ENCODE measurements at places on chromosomes 6 and 20.
A peak's percentile ranks its signal among the peaks of the same experiment; 100 is the strongest.

GRCh38 chr6:79038061-79038460 is 40.0 kb downstream of the PHIP start:
- DNase-seq, result no peak

DNA sequence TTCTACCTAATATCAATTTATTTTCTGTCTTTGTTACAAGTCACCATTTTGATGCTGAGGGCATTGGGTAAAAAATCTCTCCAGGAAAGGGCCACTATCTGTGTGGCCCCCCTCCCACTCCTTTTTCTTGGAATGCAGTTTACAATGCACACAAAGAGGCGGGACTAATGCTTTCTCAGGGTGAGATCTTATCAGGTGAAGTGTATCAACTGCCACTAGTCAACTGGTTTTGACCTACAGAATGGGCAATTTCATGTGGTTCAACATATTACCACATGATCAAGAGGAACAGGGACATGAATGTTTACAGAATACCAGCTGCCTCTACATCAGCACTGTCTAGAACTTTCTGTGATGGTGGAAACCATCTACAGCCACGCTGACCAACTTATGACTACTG is 3.7 kb downstream of the RRBP1 start:
- no peak for DNase-seq

DNA sequence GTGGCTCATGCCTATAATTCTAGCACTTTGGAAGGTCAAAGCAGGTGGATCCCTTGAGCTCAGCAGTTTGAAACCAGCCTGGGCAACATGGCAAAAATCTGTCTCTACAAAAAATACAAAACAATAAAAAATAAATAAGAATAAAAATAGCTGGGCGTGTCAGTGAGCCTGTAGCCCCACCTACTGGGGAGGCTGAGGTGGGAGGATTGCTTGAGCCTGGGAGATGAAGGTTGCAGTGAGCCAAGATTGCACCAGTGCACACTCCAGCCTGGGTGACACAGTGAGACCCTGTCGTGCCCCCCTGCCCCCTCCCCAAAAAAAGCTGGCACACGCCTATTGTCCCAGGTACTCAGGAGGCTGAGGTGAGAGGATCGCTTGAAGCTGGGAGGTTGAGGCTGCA is 35.1 kb upstream of the SRPK1 start:
- DNase-seq, result no peak

DNA sequence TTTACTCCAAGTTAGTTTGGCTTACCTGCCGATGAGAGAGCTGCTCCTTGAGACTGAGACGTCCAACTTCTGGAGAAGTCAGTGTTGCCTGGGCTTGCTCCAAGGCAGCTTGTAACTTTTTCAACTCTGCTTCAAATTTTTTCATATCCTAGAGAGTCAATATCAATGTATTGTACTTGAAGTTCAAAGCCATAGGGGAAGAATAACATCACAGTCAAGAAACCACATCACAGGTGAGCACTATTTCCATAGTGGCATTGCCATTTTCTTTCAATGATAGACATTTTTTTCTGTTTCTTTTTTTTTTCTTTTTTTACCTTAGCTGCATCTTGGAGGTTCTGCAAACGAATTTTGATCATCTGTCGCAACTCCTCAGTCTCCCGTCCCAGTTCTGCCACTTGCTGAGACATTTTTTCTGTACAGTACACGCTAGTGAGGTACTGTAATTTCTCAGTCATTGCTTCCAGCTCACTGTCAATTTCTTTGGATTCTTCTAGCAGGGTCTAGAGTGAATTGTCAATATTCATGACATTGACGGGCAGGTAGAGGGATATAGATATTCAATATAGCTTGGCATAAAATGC is 326.7 kb downstream of the SYNE1 start:
- DNase-seq, result no peak

GRCh38 chr6:56047931-56048540 is 172.6 kb upstream of the BMP5 start:
- DNase-seq, result no peak

GRCh38 chr20:407953-408842 is at the start of gene RBCK1:
Gene RBCK1 (plus strand): TSS chr20:408299. CDS start chr20:408758, 459 bp downstream.
- DNase-seq, result peak; percentile 53

DNA sequence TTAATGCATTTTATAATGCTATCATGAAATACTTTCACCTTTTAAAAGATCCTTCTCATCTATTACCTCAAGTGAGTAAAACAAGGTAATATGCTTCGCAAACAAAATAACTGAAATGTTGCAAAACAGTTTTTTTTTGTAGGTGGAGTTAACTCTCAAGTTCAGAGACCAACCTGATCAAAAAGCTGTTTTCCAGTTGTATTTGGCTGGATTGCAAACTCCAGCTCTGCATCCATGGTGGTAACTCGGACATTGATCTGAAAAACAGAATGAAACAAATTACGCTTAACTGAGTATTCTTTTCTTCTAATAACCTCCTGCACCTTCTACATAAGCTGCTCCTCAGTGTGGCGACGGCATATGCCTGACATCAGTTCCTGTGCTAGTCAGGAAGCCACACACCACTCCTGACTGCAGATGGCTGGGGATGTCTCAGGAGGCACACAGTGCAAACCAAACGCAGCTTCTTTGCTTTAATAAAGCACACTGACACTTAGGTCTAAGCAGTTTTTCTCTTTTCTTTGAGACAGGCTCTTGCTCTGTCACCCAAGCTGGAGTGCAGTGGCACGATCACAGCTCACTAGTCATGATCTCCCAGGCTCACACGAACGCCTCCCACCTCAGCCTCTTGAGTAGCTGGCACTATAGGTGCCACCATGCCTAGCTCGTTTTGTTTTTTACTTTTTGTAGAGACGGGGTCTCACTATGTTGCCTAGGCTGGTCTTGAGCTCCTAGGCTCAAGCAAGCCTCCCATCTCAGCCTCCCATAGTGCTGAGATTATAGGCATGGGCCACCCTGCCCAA is 29.9 kb downstream of the EZR start:
- no peak for DNase-seq

- no peak for DNase-seq
Measured at GRCh38 chr20:47980336-47981177, 195.3 kb upstream of the SULF2 start.

DNA sequence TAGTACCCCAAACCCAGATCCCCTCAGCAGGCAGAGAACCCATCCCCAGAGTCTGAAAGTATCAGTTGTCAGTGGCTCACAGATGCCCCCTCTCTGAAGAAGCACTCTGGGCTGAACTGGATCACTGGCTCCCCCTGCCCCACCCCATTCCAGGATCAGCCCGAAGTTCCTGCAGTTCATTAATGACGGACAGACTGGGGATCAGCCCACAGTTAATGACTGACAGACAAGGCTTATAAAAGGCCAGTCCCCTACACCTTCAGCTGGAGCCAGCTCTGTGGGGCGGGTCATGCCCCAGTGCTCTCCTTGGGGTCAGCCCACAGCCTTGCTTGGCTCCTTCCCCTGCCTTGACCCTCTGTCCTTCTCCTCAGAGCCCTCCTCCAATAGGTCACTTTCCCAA is 21.7 kb downstream of the KIAA1755 start:
- no peak for DNase-seq

- no peak for DNase-seq
Measured at GRCh38 chr6:12175626-12176025, 114.5 kb upstream of the EDN1 start.

- no peak for DNase-seq
Measured at GRCh38 chr6:14436592-14437132, 319.1 kb downstream of the CD83 start.

DNA sequence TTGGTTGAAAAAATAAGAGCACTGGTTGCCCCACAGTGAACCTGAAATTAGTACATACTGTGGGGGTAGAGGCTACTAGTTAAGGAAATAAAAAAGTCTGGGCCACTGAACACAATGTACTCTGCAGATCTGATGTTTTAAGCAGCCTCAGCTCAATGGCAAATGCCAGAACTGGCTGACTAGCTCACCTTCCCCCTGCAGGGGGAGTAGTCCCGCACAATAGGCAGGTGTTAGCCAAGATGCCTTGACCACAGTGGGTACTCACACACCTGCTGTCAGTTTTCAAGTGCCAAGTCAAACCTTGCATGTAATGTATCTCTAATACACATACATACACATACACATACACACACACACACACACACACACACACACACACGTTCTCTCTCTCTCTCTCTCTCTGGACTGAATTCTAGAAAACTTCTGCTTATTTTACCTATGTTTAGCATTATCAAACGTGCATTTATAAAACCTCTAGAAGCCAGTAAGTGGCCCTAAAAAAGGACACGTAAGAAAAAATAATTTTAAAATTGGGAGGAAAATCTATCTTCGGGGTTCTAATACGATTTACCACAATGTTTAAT is 36.1 kb downstream of the GMDS start:
- no peak for DNase-seq

- no peak for DNase-seq
Measured at GRCh38 chr6:22368794-22369193, 72.0 kb upstream of the PRL start.

DNA sequence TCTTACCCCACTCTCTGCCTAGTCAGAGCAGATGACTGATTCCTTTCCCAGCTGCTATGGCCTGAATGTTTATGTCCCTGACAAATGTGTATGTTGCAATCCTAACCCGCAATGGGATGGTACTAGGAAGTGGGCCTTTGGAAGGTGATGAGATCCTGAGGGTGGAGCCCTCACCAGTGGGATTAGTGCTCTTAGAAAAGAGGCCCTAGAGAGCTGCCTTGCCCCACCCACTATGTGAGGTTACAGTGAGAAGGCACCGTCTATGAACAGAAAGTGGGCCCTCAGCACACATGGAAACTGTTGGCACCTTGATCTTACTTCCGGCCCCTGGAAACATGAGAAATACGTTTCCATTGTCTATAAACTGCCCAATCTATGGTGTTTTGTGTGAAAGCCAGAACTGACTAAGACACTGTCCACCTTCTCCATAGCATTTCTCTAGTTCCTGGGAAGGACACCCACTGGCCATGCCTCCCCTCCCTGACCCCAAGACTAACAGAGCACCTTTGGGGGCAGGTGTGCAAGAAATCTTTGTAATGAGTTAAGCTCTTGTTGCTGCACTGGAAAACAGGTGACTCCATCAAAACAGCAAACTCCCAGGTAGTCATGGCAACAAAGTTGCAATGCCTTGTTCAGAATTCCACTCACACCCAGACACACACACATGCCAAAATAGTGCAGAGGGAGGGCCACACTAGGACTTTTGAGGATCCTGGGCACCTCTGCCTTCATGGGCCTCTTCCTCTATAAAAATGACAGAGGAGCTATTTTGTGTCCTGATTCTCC is 16.2 kb downstream of the GABRR2 start:
- DNase-seq, result no peak

GRCh38 chr6:62974452-62974851 is 236.8 kb upstream of the FKBP1C start:
- no peak for DNase-seq

DNA sequence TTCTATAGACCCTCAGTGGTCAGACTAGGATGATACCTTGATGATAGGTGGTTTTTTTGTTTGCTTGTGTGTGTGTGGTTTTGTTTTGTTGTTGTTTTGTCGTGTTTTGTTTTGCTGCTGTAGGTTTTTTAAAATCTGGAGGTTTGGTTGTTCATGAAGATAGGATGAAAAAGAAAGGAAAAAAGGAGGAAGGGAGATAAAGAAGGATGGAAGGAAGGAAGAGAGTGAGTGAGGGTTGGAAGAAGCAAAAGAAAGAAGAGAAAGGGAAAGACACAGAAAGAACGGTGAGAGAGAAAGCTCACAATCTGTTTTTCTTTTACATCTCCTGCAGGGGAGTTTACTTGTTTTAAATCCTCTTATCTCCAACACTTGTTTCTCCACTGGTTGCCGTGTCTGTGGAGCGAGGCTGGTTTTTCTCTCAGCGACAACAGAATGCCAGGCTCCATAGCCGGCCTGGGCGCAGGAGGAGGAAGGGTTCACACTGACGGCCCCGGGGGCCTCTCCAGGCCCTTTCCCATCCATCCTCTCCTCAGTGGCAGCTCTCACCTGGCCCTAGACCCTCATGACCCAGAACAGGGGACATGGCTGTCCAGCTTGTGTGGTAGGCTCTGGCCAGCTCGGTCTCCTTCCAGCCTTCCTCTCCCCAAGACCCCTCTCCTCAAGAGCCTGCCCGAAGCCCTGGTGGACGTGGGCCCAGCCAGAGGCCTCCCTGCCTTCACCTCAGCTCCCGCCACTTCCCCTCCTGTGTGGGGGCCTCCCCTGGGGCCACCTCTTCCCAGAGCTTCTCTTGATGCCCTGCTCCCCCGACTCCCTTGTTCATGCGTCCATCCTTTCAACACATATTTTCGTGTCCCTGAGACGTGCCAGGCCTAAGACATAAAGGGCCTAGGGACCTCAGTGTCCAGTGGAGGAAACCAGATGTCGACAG is 168.4 kb downstream of the VEGFA start:
- DNase-seq, result no peak

DNA sequence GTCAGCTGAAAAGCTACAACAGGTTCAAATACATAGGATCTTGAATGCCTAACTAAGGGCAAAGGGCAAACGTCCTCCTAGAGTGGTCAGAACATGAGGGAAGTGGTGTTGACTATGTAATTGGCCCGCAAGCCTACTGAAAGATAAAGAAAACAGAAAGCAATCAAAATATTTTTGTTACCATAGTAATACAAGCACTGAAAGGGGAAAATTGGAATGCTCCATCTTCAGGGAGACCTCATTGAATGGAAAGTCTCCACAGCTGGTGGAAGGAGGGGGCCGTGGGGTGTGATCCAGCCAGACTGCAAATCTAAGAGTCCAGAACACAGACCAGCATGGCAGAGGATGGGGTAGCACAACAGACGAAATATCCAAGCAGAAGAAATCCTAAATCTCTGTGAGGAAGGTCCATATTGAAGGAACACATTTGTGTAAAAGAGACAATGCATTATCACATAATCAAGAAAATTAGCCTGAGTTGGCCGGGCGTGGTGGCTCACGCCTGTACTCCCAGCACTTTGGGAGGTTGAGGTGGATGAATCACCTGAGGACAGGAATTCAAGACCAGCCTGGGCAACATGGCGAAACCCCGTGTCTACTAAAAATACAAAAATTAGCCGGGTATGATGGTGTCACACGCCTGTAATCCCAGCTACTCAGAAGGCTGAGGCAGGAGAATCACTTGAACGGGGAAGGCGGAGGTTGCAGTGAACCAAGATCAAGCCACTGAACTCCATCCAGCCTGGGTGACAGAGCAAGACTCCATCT is 39.5 kb downstream of the MTFR2 start:
- no peak for DNase-seq

DNA sequence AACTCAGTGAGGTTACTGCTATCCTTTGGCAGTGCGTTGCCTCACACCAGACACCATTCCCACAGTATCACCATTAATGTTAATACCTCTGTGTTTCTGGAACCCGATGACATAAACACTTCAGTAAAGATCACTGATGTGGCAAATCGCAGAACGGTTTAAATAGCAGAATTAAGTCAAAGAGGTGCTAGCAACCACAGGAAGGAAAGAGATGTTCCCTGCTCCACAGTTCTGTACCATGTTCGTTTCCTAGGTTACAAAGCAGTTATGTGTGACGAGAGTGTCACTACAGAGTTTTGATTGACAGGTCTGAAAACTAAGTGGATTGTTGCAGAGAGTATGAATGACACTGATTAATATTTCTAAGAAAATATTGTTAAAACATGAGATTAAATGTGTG is 272.3 kb downstream of the KHDRBS2 start:
- no peak for DNase-seq

- no peak for DNase-seq
Measured at GRCh38 chr6:122622479-122622878, 12.3 kb downstream of the PKIB start.
